ENCODE measurements at places on chromosomes 6 and 20. TPM values are rescaled to one million over a fixed set of nuclear protein-coding genes. Genes with fewer than 3 reads are reported as not detected.

DNA sequence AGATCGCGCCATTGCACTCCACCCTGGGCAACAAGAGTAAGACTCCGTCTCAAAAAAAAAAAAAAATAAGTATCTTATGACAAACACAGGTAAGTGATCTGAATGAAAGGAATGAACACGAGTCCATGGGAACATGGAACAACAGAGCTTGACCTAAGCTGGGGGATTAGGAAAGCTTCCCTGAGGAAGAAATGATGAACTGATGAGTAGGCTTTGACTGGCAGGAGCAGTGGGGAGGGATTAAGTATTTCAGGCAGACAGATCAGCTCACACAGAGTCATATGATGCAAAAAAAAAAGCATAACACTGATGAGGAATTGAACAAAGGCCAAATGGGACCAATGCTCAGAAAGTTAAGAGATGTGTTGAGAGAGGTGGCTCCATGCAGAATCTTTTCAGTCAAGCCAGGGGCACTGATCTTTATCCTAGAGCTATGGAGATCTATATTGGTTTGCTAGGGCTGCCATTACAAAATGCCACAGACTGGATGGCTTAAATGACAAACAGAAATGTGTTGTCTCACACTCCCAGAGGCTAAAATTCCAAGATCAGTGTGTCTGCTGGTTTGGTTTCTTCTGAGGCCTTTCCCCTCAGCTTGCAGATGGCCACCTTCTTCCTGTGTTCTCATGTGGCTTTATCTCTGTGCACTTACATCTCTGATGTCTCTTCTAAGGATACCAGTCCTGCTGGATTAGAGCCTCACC, 85.6 kb downstream of the ANKRD6 start:
- no peak for DNase-seq

- DNase-seq = peak; percentile 40
Measured at GRCh38 chr20:13487202-13487601, 151.5 kb downstream of the TASP1 start.

DNA sequence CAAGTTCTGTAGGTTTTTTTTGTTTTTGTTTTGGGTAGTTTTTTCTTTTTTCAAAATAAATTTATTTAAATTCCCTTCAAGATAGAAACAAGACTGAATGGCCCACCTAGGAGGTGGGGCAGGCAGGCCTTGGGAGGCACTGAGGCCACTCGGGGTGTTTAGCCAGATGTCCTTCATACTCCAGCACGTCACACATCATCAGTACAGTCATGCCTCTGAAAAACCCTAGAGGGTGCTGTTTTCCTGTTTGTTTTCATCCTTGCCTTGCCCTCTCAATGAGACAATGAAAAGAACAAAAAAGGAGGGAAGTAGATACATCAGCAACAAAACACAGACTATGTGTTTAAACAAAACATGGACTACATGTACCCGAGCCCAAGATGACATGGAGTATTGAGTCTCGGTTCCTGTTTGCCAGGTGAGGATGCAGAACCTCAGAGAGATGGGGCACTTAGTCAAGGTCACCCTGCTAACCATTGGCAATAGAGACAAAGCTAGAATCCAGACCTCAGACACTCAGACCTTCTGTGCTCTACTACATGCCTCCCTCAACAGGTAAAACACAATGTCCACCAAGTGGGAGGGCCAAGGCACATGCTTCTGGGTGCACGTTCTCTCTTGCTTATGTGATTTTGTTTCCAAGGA, 26.8 kb upstream of the CLIC5 start:
- peak; percentile 60 for DNase-seq

DNA sequence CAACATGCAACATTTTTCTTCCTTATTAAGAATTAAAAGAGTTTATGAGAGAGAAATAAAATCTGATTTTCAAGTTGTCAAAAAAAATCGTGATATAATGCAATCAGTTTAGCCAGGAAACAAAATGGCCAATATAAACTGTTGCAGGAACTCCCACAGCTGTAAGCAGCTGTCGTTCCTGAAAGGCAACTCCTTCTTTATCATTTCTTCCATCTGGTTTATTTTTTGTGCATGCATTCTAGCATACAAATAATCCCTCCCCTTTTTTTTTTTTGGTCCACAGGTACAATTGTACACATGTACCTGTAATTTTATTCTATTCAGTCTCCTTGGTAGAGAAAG, 19.7 kb downstream of the TRAF3IP2 start:
- no peak for DNase-seq

DNA sequence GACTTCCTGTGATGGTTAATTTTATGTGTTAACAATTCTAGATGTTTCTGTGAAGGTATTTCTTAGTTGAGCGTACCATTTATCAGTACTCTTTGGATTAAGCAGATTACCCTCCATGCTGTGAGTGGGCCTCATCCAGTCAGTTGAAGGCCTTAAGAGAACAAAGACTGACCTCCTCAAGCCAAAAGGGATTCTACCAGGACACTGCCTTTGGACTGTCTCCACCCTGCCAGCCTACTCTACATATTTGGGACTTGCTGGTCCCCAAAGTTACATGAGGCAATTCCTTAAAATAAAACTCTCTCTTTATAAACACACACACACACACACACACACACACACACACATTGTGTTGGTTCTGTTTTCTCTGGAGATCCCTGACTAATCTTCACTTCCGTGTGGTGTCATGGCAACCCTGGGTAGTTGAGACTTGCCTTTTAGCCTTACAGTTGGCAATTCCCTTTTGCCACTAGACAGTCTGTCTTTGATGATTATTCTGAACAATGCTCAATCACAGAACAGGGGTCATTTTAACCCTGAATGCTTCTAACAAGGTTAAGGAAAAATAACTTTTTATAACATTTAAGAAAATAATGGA, 32.2 kb downstream of the MRAP2 start:
- peak; percentile 80 for DNase-seq

MEI4 gene
- 0.06 TPM for total RNA-seq

DNA sequence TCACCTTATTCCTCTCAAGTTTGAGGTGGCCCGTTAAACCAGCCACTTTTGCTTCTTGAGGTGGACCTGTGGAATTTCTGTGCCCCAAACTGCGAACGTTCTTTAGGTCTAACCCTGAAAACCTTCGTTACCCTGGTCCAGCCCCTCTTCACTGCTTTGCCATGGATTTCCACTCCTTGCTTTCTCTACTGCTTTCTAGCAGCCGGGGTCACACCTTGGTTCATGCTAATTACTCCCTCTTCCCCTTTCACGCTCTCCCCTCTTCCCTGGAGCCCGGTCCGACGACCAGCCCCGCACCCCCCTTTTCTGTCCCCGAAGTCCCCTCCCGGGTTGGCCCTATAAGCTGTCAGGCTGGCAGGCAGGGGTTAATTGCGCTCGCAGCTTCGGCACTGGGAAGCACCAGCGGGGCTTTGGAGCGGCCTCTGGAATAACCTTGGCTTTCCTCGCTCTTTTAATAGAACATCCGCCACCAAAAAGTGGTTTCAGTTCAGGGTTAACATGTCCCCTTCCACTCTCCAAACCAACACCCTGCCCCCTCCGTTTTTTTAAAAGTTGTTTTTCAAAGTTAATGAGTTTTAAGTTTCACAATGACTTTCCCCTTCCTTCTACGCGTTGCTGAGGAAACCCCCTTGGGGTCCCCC, 1.4 kb upstream of the HIVEP1 start:
- DNase-seq = peak; percentile 62

BACH2 gene
- 0.30 TPM for total RNA-seq

NMBR gene
- not detected for total RNA-seq

DNA sequence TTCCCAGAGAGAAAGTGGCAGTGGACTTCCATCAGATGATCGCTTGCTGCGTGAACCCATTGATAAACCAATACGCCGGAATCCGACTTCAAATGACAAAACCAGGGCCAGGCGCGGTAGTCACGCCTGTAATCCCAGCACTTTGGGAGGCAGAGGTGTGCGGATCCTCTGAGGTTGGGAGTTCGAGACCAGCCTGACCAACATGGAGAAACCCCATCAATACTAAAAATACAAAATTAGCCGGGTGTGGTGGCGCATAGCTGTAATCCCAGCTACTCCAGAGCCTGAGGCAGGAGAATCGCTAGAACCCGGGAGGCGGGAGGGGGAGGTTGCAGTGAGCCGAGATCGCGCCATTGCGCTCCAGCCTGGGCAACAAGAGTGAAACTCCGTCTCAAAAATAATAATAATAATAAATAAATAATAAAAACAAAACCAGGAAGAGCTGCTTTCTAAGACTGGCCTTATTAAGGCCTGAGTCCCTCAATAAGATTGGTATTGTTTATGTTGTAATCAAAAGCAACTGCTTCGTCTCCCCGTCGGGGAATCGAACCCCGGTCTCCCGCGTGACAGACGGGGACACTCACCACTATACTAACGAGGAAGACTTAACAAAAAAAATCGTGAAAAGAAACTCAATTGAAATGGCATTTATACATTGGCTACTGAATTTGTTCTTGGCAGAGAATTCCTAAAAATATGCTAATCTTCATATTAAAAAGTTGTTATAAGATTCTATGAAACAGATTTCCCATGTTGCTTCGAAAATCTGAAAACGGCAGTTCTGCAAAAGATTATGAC, 110.2 kb upstream of the ZNF184 start:
- peak; percentile 74 for DNase-seq

MRAP2 gene
- 0.43 TPM for total RNA-seq

DNA sequence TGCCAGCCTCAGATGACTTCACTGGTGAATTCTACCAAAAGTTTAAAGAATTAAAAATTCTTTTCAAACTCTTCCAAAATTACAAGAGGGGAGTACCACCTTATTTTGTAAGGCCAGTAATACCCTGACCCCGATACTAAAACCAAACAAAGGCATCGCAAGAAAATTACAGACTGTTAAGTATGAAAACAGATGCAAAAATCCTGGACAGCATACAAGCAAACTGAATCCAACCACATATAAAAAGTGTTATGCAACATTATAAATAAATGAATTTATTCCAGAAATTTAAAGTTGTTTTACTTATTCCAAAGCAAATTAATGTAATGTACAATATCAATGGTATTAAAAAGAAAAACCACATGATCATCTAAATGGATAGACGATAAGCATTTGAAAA, 873.6 kb upstream of the GJE1 start:
- no peak for DNase-seq

DNA sequence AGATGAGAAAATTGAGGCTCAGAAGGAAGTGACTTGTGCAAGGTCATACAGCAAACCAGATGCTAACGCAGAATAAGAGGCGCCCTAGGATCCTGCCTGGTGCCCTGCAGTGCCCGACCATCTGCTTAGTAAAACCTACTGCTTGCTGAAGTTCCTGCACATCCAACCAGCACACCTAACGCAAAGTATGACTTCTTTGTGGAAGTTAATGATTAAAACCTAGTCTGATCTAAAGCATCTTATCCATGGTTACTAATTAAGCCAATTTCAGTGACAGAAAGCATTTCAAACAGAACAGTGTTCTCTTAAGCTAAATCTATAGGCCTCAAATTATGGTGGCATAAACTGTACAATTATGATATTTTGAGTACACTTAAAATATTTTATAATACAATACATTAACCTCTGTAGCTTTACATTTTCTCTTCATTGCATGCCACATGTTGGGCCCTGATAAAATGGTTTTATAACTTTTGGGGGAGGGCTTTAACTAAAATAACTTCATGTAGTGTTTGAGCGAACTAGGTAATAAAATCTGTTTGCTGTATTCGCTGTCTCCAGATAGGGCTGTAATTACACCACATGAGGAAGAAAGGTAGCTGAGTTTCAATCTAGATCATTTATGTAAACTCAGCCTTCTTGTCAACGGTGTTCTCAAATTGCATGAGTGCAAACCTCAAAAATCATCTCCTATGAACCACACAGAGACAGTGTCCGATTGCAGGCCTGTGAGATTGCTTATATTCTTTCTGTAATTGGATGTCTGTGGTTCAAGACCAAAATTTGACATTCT, 37.5 kb upstream of the BEND3 start:
- DNase-seq = no peak

- DNase-seq = peak; percentile 94
Measured at GRCh38 chr20:25136643-25137559, 55.0 kb upstream of the VSX1 start.

GRCh38 chr20:34062570-34063482, 49.2 kb downstream of the EIF2S2 start:
- DNase-seq = peak; percentile 48

CST9L gene
- not detected for total RNA-seq

SS18L1 gene
- total RNA-seq = 12.8 TPM

DNA sequence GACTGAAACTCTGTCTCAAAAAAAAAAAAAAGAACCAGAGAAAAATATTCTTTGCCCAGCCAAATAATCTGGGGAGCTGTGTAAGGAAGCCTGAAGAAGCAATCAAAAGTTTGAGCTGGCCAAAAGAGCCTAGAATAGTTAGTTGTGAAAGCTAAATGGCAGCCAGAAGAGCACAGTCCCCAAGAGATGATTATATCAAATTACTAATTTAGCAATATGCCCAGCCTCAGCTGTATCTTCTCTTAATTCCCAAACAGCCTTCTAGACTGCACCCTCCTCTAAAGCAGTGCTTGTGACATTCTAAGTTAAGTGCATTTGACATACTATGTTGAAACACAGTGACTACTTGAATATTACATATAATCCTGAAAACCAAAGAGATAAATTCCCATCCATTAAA, 38.9 kb downstream of the CDK19 start:
- DNase-seq = no peak

- no peak for DNase-seq
Measured at GRCh38 chr6:105204331-105204730, 24.5 kb upstream of the POPDC3 start.

GRCh38 chr6:53410508-53411258, 61.9 kb upstream of the ELOVL5 start:
- DNase-seq = peak; percentile 37

- peak; percentile 7 for DNase-seq
Measured at GRCh38 chr20:910870-911770, 5.0 kb downstream of the ANGPT4 start.

DNA sequence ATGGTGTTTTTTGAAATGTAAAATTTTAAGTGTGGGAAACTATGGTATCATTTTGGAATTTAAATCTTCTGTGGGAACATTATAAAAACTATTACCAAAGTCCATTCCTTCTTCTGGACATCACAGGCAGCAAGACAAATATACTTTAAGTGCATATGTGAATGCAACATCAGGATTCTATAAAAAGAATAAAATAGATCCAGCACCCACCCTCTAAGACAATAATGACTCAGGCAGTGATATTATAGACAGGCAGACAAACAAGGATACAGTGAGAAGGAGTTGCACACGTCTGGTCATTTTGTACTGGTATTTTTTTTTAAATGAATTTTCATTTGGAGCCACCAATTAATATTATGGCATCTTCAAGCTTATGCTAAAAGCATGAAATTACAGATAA, 21.1 kb upstream of the NEDD9 start:
- DNase-seq = no peak

CDC25B gene
- 57.7 TPM for total RNA-seq

- no peak for DNase-seq
Measured at GRCh38 chr6:134000443-134000842, 47.4 kb downstream of the TBPL1 start.

- DNase-seq = peak; percentile 13
Measured at GRCh38 chr20:46243707-46244628, 64.3 kb downstream of the CDH22 start.

DNA sequence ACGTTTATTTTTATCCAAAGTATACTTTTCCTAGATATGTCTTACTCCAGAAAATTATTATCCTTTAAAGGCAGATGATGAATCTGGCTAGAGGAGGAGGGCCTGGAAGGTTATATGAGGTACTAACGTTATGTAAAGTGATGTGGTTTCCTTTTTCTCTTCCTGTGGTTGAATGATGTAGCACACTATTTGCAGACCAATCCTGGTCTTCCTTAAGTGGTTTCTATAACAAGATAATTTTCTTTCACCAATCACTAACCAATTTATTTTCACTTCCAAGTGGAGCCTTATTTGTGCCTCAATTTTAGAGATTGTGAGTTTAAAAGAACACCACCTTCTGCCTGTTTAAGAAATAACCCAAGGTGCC, 154.6 kb upstream of the SOX4 start:
- DNase-seq = peak; percentile 59

ZSWIM1 gene
- 13.8 TPM for total RNA-seq

Data from HT1080 (cell line).